GM03348 (cell line): ENCODE measurements at places on chromosomes 12 and 14.

DNA sequence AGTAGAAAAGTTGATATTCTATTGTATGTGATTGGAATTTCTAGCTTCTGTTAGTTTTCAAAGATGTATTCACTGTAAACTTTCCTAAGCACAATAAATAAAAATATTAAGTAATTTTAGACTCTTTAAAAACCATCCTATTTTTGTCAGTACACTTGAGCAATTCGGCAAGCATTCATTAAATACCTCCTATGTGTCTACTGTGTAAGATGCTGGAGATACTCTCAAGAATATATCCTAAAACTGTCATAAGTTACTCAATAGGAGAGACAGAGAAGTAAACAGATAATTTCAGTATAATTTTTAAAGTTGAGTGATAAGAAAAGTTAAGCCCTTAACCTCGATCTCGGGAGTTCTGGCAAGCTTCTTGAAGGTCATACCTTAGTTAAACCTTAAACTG is 46.1 kb downstream of the FANCM start:
- DNase-seq, result no peak

DNA sequence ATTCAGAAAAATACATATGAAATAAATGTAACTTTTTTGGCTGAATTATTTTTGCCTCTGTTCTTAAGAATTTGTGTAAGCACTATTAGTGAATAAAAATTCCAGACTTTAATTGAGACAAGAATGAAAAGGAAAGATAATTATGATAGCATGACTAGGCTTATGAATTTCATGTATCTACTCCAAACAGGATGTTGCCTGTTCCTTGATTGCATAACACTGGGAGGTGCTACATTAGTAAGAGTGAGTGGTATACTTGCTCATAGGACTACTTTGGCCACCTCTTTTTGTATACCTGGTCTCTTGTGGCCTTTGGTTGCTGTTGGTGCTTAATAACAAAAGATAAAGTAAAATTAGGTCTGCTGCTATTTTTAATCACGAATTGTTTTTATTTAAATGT is 112.8 kb downstream of the NAV3 start:
- peak; percentile 52 for DNase-seq

- DNase-seq, result no peak
Observed at GRCh38 chr12:54368025-54368708, 3.9 kb upstream of the GPR84 start.

GRCh38 chr14:105228562-105228961 is 19.8 kb upstream of the BTBD6 start:
- DNase-seq, result no peak

DNA sequence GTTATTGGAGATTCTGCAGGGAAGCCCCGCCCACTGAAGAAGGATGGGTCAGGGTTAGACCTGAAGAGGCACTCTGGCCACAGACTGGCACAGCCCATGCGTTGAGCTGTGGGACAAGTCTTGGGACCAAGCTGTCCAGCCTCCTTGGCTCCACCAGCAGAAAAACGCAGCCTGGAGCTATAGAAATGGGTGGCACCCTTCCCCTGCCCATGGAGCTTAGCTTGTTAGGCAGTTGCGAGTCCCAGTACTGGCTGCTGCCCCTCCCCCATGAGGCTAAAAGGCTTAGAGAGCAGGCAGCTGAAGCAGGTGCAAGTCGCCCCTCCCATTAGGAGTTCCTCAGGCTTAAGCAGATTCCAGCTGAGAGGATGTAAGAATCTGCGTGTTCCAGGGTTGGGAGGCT is 1124.0 kb upstream of the TMEM132C start:
- no peak for DNase-seq

- DNase-seq, result no peak
Observed at GRCh38 chr14:72583316-72584272, 310.3 kb downstream of the DPF3 start.

- DNase-seq, result no peak
Observed at GRCh38 chr12:28994179-28994715, 154.8 kb upstream of the FAR2 start.

- DNase-seq, result no peak
Observed at GRCh38 chr14:91158091-91158790, 44.4 kb downstream of the DGLUCY start.

DNA sequence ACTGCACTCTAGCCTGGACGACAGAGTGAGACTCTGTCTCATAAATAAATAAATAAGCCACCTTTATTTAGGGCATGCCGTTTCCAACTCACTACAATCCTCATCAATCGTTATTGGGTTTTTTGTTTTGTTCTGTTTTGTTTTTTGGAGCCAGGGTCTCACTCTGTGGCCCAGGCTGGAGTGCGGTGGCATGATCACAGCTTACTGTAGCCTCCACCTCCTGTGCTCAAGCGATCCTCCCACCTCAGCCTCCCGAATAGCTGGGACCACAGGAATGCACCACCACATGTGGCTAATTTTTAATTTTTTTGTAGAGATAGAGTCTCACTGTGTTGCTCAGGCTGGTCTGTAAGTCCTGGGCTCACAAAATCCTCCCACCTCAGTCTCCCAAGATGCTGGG is 3.6 kb upstream of the ANAPC5 start:
- no peak for DNase-seq

GRCh38 chr12:57309420-57309819 is 58.4 kb upstream of the STAC3 start:
- DNase-seq, result peak; percentile 64

DNA sequence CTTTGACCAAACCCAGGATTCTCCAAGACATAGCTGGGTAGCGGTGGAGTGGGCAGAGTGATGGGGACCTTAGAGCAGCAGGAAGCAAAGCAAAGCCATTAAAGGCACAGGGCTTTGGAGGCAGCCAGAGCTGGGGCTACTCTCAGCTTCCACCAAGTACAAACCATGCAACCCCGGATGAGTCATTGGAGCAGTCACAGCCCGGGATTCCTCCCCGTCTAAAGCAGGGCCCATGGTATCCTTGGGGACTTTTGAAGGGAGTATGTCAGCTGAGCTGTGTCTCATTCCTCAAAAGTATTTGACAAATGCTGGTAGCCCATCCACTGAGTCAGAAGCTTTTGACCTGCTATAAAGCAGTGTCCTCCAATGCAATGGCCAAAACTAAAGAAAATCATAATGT is 9.7 kb upstream of the IFI27 start:
- DNase-seq, result peak; percentile 89

GRCh38 chr14:101123618-101124510 is 220.3 kb upstream of the RTL1 start:
- no peak for DNase-seq

DNA sequence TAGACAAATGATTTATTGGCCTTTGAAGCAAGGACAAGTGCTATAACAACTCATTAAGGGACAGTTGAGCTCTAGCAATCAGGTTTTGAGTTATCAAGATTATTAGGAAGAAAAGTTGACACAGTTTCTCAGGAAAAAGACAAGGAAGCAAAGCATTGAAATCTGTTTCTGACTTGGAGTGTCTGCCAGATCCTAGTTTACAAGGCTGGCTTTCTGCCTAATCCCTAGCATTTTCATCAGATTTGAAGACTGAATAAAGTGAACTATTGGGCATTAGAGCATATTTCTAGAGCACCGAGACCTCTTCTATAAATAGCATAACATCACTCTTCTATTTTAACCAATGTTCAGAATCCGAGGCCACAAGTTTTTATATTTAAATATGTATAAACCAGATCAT is 7.0 kb downstream of the SYT1 start:
- no peak for DNase-seq

DNA sequence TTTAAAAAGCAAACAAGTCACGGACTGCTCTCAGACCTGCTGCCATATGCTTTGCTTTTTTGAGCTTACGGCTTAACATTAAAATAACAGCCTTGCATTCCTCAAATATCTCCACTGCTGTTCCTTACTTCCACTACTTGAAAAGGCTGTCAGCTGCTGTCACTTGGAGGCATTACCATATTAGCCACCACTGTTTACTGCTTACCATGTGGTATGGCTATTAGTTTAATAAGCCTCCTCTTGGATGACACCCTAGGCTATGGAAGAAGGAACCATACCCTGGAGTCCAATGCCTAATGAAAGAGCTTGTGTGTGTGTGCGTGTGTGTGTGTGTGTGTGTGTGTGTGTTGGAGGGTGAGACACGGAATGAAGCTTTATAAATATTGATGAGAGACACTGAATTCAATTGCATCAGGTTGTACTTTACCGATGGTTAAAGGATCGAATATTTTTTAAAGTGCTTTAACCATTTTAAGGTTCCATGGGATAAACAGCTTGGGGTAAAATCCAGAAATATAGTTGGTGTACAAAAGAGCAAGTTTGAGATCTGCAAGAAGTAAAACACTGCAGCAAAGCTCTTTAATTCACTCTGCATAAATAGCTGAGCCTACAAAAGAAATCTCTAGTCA is 174.5 kb downstream of the TTC7B start:
- no peak for DNase-seq

GRCh38 chr12:74899031-74899829 is 310.4 kb downstream of the KCNC2 start:
- DNase-seq, result no peak

GRCh38 chr12:65817866-65818265 is 6.4 kb upstream of the HMGA2 start:
- DNase-seq, result no peak

DNA sequence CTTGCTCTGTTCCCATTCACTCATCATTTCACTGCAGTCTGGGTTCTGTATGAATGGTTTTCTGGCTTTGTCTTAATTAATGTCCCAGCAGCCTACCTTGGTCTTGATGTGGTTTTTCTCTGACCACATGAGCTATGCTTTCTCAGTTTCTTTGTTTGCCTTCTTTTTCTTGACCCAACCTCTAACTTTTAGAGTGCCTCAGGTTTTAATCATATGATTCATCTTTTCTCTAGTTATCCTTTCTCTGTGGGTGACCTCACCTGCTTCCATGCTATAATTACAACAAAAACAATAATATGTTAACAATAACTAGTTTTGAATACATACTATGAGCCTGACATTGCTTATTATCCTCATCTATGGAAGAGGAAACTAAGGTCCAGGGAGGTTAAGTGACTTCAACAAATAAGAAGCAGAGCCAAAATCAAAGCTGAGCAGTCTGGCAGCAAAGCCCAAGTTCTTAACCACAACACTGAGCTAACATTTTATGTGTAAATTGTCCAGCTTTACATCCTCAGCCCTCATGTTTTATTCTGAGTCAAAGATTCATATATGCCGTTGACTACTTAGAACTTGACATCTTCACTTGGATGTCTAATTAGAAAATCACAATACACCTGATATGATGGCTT is 4.7 kb upstream of the EPYC start:
- DNase-seq, result no peak

DNA sequence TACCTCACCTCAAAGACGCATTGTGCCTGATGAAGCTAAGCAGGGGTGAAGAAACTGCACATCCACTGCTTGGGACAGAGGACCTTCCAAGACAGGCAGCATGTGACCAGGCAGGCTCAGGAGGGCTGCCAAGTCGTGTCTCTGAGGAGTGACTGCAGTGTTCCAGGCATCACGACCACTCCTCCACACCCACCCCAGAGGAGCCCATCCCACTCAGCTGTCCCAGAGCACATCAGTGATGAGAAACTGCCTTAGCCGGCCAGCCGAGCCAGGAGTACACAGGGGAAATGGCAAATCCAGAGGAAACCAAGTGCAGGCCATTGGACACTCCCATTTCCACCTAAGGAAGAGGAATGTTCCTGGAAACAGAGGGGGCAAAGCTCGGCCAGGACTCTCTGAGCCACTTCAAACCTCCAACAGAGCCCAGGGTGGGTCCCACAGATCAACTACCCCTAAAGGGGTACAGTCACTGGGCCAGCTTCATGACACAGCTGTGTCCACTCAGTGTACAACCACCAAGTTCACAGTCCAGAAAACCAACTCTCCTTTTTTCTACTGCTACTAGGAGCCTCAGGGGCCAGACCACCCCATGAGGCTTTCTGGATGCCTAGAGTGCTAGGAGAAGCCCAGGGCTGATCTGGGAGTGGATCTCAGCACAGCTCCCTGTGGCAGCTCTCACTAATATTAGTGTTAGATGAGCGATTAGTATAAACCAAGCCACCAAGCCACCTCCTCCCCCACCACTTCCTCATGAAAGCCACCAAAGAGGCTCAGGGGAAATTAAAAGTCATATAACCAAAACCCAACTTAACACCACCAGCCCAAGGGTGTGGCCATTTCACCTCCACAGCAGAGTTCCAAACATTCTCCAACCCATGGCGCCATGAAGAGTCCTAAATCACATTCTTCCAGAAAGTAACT is 15.4 kb downstream of the PXN start:
- DNase-seq, result no peak

DNA sequence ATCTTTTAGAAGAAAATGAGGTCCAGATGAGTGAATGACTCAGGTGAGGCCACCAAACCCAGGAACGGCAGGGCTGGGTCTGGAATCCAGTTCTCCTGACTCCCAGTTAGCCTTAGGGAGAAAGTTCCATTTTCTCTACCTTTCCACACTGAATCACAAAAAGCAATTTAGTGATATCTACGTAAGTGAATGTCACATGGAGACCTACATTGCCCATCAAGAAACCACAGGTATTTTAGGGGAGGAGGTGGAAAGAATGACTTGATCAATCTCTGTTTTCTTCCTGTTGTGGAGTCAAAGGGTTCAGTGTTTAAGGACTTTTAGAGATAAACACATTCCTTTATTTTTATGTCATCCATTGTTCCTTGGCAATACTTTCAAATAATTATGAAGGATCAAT is 106.9 kb upstream of the PTPRB start:
- no peak for DNase-seq

GRCh38 chr12:5187136-5187535 is 143.5 kb downstream of the KCNA5 start:
- DNase-seq, result no peak

DNA sequence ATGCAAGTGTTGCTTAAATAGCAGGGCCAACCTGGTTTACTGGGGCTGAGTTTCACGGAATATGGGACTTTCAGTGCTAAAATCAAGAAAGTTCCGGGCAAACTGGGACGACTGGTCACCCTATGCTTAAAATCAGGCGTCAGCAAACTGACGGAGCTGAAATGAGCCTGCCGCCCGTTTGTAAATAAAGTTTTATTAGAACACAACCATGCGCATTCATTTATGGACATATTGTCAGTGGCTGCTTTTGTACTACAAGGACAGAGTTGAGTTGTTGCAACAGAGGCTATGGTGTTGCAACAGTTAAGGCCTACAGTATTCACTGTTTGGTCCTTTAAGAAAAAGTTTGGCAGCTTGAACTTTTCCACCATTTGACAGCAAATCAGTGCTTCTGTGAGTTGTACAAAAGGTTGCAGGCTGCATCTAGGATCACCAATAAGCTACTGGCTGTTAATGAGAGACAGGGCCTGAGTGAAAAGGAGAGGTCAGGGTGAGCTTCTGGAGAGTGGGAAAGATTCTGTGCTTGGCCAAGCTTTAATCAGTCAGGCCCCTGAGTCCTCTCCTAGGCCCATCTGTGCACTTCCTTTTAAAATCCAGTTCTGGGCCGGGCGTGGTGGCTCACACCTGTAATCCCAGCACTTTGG is 13.3 kb downstream of the SELPLG start:
- no peak for DNase-seq

GRCh38 chr14:71554959-71555612 is 377.1 kb upstream of the RGS6 start:
- DNase-seq, result no peak

DNA sequence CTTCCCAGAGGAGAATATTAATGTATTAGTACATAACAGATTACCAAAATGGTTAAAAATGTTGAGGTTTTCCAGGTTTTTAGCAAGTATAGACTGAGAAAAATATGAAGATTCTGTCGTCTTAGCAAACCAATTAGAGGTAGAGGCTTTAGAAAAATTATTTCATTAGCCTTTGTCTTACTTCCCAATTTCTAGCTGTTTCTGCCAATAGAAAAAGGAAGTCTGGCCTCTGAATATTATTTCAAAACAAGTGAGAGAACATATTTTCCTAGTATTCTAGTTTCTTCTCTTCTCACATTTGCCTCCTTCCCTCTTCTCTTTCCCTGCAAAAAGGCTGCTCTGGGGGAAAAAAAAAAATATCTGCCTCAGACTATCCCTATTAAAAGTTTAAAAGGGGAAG is 16.4 kb downstream of the IPO8 start:
- no peak for DNase-seq
